SW480 (cell line): ENCODE measurements at places on chromosomes 1 and 21.

DNA sequence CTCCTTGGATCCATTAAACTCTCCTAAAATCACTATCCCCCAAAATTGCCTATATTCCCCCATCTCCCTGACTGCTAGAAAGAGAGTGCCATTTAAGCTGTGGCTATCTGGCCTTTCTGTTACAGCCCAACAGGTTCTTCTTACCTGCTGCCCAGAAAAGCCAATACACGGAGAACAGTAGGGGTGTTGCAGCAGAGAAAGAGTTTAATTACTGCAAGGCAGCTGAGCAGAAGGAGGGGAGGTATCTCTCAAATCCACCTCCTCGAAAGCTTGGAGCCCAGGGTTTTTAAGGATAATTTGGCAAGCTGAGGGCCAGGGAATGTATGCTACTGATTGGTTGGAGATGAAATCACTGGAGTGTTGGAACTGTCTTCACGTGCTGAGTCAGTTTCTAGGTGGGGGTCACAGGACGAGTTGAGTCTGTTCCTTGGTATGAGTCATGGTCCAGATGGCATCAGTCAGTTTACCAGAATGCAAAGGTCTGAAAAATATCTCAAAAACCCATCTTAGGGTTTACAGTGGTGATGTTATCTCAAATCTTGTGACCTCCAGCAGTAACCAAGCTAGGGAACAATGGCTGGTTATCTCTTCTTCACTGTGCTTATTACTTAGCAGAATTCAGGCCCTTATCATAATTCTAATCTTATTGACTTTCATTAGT, 89.8 kb downstream of the SMYD3 start:
- no peak for DNase-seq

DNA sequence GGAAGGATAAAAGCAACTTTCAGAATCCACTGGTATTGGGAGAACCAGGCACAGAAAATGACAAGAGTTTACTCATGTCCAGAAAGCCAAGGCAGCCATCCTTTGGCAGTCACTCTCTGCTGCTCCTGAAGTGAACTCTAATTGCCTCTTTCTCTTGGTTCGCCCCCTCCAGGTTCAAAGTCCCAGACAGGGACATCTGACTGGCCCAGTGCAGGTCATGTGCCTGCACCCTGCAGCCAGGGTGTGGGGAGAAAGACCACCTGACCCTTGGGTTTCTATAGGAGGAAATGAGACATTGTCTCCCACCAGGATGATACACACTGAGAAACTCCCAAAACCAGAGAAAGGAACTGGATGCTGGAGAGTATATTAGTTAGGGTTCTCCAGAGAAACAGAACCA, 103.9 kb upstream of the SYT6 start:
- no peak for DNase-seq

- no peak for DNase-seq
These were observed 20.0 kb downstream of the IBA57 start for GRCh38 chr1:228185641-228185965.

DNA sequence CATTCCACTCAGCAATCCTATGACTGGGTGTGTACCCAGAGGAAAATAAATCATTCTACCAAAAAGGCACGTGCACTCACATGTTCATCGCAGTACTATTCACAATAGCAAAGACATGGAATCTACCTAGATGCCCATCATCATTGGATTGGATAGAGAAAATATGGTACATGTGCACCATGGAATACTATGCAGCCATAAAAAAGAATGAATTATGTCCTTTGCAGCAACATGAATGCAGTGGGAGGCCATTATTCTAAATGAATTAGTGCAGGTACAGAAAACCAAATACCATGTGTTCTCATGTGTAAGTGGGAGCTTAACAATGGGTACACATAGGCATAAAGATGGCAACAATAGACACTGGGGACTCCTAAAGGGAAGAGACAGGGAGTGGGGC, 39.9 kb upstream of the SLC35F3 start:
- no peak for DNase-seq

GRCh38 chr1:54845772-54846171, 41.2 kb downstream of the DHCR24 start:
- no peak for DNase-seq

DNA sequence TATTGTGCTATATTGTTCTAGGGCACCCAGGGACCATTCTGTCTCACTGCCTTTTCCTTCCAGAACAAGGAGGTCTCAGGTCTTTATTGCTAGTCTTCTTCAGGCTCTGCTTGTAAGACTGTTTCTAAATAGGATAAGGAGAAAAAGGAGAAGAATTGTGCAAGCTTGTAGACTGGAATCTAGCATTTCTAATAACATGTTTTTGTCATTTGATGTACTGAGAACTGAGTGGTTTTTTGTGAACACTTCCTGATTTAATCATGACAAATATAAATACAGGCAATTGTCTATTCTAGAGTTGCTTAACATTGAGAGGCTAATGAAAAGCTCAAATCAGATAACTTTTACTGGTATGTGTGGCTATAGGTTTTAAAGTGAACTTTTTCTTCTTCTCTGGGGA, 77.6 kb downstream of the CLIC4 start:
- no peak for DNase-seq

GRCh38 chr1:89519779-89520358, 4.8 kb upstream of the LRRC8B start:
- peak; percentile 12 for DNase-seq

- DNase-seq = no peak
These were observed 12.5 kb downstream of the DNAJC6 start for GRCh38 chr1:65321879-65322278.

DNA sequence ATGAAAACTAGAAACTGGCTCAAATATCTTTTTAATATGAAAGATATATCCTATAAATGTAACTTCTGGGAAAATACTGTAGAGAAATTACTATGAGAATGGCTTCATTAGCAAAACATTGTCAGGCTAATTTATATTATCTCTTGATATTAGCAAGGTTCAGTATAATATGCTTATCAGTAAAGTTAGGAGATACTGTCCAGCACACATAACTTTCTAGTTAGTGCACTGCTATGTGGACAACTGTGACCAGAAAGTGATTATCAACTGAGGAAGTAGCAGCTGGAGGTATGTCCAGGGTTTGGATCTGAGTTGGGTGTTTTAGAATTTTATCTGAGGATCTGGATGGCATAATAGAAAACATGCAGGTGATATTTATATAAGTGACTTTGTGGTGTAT, 7.5 kb downstream of the LRRC8C start:
- no peak for DNase-seq

DNA sequence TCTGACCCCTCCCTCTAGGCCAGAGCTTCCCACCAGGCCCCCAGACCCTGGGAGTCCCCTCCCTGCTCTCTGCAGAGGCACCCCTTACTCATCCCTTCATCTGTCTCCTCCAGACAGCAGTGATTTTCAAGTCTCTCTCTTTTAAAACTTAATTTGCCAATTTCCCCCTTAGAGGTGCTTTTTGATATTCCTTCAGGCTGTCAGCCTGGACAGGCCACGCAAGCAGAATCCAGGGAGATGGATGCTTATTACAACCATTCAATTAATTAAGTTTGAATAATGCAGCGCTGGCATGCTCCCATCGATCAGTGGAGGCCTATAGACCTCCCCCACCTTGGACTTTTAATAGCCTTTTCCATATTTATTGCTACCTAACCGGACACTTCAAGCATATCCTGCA, 6.2 kb downstream of the CAMK2N1 start:
- no peak for DNase-seq
